T47D (cell line): ENCODE measurements at places on chromosomes 6 and 20.

DNA sequence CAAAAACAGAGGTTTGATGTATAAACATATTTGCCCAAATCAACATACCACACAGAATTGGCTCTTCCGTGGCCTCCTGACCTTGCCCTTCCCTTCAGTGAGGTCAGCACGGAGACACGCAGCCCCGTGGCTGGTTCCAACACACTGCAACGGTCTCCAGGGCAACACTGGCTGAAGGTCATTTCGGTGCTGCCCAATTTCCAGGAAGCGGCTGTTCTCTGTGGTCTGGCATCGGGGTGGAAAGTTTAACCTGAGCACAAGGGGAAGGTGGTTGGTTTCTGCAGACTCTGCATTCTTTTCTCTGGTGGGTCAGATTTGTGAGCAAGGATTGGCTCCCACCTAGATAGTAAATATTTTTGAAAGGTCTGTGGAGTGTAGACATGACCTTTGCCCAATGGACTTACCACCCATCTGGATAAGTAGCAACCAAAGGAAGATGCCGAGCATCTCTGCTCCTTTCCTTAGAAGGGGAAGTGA lies 177.6 kb upstream of the PHACTR1 start:
- DNase-seq, result no peak

DNA sequence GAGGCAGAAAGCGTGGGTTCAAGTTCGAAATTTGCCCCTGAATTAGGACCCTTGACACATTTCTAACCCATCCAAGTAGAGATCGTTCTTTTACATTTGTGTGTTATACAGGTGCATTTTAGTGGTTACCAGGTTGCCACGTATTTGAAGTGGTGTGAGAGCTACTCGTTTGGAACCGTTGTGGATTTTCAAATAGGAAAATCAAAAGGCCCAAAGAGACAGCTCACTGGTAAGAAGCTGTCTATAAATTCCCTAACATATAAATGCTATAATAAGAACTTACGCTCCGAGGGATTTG lies 1.6 kb upstream of the REV3L start:
- no peak for DNase-seq

DNA sequence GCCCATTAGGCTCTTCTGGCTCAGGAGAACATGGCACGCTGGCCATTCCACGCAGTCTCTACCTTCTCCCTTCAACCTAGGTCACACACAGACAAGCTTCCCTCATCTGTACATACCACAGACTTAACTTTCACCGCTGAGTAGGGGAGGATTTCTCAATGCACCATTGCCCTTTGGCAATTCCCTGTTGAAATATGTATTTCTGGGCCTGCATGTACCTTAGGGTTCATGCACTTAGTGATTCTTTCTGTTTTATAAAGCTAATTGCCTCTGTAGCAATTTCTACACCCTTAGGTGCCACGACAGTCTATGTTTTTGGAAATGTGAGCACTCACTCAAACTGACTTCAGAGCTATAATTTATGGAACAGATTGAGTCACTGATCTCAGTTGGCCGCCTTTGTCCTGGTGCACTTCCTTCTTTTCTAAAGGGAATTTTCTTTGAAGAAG lies 253.8 kb upstream of the PRDM1 start:
- peak; percentile 19 for DNase-seq

DNA sequence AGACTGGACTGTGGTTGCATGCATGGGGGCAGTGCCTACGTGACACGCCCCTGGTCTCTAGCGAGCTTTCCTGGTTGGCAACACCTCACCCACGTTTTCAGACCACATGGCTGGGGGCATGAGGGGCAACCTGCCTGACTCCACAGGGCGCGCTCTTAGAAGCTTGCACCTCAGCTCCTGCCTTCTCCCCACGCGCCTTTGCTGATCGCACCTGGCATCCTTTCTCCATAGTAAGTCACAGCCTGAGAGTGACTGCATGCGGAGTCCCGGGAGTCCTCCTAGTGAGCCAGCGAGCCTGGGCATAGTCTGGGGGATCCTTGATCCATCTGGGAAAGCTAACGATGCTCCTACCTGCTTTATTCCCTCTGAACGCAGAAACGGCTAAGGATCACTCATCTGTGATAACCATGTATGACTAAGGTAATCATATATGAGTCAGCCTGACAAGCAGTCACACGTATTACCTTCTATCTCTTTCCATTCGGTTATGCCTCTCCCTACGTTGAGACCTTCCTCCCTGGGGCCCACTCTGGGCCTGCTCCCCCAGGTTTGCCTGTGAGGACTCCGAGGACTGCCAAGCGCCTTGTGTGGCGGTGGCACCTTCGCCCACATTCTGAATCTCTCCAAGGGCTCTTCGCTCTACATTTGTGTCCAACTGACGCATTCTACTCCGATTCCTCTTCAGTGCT lies 4.5 kb downstream of the TCFL5 start:
- no peak for DNase-seq

DNA sequence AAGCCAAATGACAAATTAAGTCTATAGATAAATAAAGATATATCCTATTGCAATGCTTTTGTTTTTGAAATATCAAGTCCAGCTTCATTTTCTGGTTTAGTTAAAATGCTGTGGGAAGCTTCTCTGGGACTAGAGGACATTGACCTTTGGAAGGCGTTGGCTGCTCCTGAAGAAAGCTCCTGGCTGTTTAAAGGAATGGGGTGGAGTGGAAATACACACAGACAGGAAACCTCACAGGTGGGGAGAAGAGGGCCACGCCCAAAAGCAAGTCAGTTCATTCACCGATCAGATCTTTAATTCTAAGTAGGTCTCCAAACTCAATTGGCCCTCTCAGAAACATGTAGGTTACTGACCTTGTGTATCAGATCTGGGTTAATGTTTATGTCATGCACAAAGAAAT lies 59.6 kb downstream of the SPTLC3 start:
- DNase-seq, result no peak

DNA sequence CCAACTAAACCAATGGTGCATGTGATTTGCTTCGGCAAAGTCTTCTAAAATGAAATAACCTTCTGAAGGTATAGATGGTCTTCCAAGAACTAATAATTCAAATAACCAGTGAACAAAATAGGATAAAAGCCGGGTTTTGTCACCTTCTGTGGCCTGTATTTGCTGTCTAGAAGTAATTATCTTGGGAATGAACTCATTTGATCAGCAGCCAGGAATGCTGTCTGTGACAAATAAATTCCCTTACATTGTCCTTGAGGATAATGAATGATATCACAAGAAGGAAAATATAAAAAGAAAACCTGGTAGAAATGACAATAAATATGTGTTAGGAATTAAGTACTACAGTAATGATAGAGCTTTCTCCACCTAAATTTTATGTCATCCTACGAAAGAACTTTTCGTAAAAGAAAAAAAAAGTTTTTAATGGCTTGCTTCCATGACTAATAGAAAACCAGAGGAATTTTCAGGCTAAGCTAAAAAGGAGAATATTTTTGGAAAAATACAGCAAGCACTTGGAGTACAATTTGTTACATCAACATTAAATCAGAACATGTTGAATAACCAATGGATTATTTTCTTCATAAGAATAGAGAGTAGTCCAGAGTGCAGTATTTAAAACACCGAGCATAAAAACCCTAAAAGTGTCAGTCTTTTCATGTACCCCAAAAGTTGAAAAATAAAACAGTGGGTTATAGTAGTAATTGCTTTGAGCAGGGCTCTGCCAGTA lies 247.7 kb downstream of the TBC1D7 start:
- DNase-seq, result no peak

GRCh38 chr6:134217105-134217797 lies 100.7 kb downstream of the SGK1 start:
- DNase-seq, result no peak

- DNase-seq, result no peak
These were observed 62.4 kb downstream of the TENT5A start for GRCh38 chr6:81690073-81690472.

DNA sequence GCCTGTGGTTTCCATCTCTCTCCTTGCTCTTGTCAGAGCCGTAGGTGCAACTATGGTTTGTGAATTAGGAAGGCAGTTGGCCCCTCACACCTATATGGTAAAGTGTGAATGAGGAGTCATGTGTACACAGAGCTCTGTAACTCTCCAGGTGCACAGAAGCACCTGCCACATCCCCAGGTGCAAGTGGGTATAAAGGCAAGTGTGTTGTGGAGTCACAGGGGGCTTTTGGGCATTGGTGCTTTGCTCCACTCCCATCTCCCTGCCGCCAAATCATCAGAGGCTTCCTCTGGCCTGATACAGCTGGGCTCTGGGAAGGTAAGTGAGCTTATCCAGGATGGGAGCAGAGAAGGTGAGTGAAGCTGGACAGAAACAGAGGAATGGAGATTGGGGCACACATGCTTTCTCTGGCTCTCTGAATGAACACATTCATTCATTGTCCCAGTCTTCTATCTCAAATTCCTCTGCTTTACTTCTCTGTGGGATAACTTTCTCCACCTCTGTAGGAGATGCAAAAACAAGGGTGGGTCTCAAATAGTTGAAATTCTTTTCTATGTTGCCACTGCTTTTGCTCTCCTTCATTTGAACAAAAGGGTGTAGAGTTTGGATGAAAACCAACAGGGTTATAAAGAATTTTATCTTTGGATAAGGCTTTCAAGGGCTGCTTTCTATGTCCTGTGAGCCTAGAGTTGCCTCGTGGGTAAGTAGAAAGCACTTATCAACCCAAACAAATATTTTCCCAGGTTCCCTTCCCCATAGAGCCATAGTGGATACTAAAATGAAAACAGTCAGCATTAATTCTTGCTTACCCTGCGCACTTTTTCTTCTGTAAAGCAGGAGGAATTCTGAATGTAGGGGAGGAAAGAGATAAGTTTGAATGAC lies 45.0 kb upstream of the RIPOR2 start:
- DNase-seq, result no peak

- DNase-seq, result no peak
These were observed 80.8 kb upstream of the FUCA2 start for GRCh38 chr6:143592335-143592734.

GRCh38 chr20:55650657-55651360 lies 354.5 kb downstream of the CBLN4 start:
- no peak for DNase-seq

- peak; percentile 55 for DNase-seq
These were observed 54.3 kb upstream of the CNR1 start for GRCh38 chr6:88220493-88220892.

DNA sequence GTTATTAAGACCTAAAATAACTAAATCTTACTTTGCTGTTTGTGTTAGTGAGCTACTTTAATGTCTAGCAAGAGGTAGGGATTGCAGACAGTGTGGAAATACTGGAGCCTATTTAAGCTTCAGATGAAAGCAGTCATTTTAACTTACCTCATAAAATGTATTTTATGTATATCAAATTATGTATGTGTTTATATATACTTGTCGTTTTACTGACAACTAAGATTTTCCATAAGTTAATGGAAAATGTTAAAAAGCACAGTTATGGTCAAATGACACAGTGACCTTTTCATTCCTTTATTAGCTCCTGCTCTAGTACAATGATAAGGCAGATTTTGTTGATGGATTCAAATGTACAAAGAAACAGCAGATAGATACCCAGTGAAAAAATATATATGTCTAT lies 34.6 kb downstream of the QKI start:
- no peak for DNase-seq

- DNase-seq, result peak; percentile 35
These were observed 43.3 kb upstream of the MRPS10 start for GRCh38 chr6:42260972-42261371.

DNA sequence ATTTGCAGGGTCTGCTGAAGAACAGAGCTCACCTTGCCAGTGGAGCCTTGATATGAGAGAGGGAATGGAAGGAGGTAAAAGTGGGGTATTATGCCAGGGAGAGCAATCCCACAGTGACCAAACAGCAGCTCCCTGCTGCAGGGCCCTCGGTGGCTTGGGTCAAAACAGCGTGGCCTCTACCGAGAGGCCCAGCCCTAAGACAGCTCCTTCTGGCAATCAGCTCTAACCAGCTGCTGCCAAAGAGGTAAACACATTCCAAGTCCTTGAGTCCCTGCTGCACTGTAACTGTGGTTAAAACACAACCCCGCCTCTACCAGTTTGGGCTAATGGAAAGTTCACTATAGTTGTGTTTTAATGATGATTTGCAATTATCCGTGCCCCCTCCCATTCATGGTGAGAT lies 1.4 kb upstream of the DAAM2 start:
- no peak for DNase-seq

DNA sequence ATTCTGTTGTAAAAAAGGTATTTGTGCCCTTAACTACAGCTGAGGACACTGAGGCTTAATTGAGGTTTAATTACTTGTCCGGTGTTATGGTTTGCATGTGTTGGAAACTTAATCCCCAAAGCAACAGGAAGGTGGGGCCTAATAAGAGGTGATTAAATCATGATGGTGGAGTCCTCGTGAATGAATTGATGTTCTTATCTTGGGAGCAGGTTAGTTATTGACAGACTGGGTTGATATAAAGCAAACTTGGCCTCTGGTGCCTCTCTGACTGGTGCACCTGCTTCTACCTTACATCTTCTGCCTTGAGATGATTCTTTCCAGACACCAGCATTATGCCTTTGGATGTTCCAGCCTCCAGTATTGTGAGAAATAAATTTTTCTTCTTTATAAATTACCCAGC lies 306.5 kb upstream of the HS3ST5 start:
- no peak for DNase-seq

- no peak for DNase-seq
These were observed 127.0 kb downstream of the MAFB start for GRCh38 chr20:40562031-40562430.

DNA sequence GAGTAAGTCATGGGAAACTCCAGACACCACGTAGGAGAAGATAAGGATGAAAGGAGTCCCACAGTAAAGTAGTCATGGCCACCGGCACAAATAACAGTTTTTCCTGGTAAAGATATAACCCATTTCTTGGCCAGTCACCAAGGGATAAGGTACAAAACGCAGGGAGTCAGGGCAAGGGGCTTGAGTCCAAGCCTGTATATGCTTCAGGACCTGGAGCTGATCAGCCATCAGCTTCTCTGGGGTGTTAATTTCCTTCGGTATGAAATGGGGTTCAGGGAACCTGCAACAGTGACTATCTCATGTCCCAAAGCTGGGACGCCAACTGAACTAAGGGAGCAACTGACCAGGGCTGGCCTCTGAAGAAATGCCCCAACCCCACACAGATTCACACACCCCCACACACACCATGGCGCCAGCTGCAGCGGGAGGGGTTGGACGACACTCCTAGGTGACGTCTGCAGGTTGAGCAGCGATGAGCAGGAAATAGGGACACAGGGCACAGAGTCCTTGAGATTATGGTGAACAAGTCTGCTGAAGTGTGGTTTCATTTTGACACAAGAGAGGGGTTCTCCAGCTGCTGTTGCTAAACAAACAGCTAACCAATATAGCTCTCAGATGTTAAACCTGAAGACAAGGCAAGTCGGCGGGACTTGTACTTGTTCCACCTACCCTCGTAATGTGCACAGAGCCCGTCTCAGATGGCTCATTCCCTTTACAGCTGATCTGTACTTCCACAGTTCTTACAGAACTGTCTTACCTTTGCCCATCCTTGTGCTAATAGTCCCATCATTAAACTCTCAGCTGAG lies 7.4 kb upstream of the ADTRP start:
- no peak for DNase-seq

DNA sequence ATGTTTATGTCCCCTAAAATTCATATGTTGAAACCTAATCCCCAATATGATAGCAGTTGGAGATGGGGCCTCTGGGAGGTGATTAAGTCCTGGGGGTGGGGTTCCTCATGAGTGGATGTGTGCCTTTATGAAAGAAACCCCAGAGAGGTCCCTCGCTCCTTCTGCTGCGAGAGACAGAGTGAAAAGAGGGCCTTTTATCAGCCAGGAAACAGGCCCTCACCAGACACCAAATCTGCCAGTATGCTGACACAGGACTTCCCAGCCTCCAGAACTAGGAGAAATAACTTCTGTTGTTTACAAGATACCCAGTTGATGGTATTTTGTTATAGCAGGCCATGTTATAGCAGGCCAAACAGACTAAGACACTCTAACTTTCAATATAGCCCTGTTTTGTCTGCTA lies 100.9 kb upstream of the NFATC2 start:
- DNase-seq, result no peak
